ENCODE measurements at places on chromosomes 2 and 18.

DNA sequence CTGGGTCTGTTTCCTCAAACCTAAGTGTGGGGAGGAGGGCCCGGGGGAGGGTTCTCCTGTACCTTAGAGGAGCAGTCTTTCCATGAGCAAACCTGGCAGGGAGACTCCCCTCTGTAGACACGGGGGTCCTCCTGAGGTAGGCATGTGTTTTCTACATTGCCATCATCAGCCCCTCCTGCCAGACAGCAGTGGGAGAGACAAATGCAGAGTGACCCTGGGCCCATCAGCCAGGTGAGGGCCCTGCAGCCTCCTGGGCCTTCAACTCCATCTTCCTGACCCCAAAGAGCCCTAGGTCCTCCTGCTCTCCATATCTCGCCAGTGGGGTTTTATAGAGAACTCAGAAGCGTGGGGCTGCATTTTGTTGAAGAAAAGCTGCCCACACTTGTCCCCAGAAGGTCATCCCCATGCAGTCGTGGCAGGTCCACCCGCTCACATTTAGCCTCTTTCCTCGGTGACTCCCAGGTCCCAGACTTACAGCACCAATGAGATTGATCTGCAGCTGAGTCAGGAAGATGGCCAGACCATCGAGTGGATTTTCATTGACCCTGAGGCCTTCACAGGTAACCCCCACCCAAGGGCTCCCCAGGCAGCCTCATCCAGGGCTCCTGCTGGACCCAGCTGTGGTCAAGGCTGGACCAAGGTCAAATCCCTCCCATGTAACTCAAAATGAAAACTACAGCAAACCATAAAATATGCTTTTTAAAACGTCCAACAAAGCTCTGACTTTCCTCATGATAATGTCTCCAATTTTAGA, 2.6 kb downstream of the CHRNG start:
- DNase-seq: no peak

DNA sequence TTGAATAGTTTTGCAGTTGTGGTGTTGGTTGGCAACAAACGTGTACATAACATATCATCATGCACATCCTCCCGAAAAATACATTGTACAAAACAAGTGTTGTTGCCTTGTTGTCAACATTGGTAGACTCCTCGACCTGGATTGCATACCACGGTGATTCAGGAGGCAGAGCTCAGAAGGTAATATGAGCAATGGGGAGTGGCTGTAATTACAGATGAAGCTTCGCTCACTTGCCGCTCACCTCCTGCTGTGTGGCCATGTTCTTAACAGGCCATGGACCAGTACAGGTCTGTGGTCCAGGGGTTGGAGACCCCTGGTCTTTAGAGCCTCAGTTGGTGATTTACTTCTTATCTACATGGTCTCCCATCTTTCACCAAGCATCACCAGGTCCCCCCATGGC, 1423.2 kb upstream of the NXPH2 start:
- no peak for DNase-seq

DNA sequence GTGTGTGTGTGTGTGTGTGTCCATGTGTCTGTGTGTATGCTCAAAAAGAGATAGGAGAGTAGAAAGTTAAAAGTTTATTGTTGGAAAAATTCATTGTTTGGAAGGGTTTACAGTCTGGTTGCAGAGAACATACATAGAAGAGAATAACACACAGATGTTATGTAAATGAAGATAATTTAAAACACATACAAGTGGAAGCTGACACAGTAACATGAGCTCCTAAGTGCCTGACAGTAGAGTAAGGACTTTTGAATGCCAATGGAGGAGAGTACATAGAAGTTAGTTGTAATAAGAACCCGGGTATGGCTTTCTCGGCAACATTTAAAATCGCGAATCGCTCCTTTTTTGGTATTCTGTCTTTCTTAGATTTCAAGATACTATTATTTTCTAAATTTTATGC, 137.0 kb upstream of the FANCL start:
- no peak for DNase-seq

- no peak for DNase-seq
These were observed 28.0 kb downstream of the MRO start for GRCh38 chr18:50791599-50792438.

DNA sequence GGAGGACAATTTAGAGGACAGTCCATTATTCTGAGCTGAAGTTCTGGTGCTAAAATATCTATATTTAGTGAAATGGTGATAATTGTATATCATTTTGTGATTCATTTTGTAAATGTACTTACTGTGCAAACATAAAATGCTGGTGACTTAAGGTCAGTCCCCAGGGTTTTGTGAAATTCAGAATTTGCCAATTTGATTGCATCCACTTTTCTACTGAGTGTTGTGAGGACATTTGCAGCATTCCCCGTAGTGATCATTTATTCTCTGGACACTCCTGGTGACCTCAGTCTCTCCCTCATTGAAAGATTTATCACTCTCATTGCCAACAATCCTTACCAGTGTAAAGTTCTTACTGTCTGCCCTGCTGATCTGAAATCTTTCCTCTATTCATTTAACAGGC, 98.2 kb downstream of the SOCS6 start:
- peak; percentile 40 for DNase-seq

- no peak for DNase-seq
These were observed 20.7 kb downstream of the ZBTB7C start for GRCh38 chr18:48388478-48388877.

DNA sequence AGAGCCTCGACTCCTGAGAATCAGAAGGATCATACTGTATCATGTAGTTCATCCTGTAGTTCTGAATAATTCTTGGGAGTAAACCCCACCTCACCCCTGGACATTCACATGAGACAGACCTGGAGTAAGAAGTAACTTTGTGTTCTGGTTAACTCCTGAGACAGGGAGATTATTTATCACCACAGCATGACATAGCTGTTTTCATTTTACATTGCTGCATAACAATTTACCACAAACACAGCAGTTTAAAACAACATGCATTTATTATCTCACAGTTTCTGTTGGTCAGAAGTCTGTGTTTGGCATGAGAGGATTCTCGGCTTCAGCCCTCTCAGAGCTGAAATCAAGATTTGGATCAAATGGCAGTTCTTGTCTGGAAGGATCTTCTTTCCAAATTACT, 855.8 kb upstream of the FANCL start:
- DNase-seq: no peak
